ENCODE measurements at places on chromosomes 11 and 22.

GRCh38 chr11:72569966-72570892 lies 104.0 kb downstream of the PDE2A start:
- DNase-seq: no peak

GRCh38 chr11:108961095-108961494 lies 296.2 kb downstream of the DDX10 start:
- no peak for DNase-seq

- DNase-seq: no peak
These were observed 4.8 kb upstream of the PRDM11 start for GRCh38 chr11:45141631-45142030.

DNA sequence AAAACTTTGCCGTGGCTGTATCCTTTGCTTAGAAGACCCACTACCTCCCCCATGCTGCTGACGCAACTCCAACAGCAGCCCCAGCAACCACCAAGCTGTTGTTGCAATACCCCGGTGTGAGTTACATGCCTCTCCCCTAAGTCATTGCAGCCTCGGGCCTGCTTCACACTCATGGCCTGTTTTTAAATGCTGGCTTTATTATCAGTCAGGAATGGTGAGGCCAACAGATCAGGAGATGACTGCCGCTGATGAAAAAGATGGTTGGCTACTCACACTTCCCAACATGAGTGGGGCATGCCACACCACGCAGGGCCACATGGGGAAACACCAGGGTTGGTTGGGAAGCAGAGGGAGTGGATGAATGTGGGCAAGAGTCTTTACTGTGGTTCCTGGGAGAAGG lies 171.5 kb upstream of the SYT13 start:
- DNase-seq: no peak

DNA sequence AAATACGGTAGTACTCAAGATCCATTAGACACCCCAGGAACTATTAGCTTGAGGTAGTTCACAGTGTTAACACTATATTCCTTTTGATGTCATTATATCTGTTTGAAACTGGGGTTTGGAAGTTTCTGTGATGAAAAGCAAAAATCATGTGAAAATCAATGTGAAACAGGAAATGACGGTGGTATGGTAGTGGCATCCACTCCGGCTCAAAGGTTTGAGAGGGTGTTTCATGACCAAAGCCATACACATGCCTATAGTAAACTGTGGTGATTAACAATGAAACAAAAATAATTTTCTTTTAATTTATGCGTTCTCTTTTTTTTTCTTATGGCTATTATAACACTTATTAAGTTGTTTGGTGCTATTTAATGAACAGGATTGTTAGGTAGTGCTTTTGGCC lies 10.9 kb downstream of the RAB38 start:
- DNase-seq: no peak

DNA sequence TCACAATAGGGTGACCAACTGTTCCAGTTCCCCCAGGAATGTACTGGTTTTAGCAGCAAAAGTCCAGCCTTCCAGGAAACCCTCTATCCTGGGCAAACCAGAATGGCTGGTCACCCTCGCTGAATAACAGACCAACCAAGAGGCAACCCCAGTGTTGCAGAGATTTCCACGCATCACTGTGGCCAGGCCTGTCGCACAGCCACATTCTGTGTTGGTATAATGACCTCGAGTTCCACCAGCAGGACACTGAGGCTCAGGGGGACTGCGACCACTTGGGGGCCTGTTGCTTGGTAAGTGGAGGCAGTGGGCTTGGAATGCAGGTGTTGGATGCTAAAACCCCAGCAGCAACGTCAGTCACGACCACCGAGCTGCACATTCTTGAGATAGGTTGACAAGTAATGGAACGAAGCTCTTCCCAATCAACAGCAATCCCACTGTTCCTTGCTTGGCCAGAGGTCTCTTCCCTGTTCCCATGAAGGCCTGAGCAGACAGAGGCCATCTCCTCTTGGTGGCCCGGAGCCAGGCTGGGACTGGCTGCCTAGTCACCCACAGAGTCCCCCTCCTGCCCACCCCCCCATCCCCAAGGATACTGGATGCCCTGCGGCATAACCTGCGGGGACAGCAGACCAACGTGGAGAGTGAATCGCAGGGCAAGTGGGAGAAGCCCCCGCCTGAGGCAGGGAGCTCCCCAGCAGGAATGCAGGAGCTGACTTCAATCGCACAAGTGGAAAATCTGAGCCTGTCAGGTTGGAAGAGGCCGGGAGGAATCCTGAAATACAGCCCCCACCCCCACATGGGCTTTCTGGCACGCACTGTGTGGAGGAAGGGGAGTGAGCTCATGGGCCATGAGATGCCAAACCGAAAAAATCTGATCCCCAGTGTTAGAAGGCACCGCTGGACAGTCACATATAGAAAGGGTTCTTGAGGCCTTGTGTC lies 43.4 kb upstream of the MN1 start:
- no peak for DNase-seq

DNA sequence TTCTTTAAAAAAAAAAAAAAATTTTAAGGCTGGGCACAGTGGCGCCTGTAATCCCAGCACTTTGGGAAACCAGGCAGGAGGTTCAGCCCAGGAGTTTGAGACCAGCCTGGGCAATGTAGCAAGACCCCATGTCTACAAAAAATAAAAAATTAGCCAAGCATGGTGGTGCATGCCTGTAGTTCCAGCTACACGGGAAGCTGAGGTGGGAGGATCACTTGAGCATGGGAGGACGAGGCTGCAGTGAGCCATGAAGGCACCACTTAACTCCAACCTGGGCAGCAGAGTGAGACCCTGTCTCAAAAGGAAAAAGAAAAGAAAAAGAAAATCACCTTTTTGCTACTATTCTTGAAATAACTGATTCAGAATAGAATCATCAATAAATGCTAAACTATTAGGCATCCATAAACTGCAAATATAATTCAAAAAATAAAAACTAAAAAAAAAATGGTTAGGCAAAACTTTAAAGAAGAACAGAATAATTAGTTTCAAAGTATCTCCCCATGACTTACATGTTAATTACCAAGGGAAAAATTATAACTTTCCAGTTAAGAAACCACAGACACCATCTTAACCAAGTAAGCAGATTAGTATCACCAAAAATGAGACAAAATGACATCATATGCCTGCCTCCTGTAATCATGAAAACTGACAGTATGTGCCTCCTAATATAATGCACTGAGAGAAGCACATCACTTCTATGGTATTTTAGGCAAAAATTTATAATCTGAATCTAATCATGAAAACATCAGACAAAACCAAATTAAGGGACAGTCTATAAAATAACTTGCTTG lies 63.6 kb downstream of the DENND5A start:
- DNase-seq: no peak

- DNase-seq: no peak
These were observed 171.4 kb upstream of the FAT3 start for GRCh38 chr11:92053216-92053615.

DNA sequence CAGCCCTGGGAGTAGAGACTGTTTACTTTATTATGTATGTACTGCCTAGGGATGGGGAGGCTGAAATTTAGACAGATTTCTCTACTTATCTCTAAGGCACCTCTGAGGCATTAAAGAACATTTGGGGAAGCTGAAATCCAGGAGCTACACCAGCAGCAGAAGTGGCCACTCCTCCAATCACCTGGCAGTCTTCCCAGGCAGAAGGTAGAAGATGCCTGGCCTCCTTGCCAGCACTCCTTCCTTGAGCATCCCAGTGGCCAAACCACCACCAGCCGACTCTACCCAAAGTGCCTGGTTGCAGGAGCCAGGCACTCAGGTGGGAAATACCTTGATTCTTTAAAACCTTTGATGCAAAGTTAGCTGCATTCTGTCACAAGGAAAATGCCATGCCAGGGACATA lies 1.9 kb upstream of the FAT3 start:
- no peak for DNase-seq

DNA sequence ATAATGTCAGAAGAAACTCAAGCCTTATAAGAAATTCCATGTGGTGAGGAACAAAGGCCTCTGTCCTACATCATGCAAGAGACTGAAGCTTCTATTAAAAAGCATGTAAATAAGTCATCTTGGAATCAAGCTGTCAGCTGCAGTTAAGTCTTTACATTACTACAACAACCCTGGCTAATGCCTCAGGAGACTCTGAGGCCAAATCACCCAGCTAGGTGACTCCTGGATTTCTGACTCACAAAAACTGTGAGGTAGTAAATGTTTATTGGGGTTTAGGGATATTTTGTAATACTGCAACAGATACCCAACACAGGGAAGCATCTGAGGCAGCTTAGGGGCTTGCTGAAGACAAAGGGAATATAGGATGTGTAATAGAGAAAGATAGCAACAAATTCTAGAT lies 89.6 kb downstream of the C11orf87 start:
- DNase-seq: no peak

GRCh38 chr11:65642014-65642671 lies 4.2 kb downstream of the SIPA1 start:
- no peak for DNase-seq

DNA sequence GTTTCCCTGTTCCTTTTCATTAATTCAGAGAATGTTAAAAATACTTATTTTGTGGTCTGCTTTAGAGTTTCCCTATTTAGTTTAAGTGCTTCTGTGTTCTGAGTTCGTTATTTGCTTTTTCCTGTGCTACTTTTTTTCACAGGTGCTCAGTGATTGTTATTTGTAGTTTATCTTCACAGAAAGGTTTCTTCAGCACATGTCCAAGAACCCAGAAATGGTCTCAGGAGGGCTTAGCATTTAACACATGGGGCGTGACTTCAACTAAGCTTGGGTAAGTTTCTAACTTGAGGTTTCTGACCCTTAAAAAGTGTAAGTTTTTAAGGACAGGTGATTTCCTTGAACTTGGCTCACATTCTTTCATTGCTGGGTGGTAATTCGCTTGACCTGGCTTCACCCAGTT lies 157.3 kb downstream of the AASDHPPT start:
- no peak for DNase-seq

DNA sequence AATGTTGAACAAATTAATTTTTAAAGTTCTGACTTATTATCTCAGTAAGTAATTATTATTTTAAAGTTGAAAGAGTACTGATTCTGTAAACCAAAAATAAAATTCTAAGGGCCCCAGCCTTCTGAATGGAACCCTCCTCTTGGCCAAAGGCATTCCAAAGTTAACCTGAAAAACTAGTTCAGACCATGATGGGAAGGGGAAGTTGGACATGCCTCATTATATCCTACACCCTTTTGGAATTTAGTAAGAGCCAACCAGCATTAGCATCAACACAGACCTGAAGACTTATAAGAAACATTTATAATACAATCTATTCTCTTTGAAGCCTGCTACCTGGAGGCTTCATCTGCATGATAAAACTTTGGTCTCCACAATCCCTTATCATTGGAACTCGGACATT lies 18.9 kb downstream of the LGR4 start:
- no peak for DNase-seq

DNA sequence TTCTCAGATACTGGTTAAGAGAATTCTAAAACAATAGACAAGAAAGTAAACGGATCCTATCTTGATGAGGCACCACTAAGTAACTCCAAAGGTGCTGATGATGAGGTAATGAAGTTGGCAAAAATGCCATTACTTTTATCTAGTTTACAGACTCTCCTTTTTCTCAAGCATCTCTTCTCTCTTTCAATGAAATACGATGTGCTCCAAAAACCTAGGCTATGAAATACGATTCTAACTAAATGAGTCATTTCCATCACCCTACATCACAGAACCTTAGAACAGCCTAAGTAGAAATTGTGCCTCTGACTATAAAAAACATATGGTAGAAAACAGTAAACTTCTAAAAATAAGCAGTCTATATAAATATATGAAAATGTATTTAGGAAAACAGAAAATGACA lies 58.9 kb upstream of the ARHGAP32 start:
- DNase-seq: no peak

DNA sequence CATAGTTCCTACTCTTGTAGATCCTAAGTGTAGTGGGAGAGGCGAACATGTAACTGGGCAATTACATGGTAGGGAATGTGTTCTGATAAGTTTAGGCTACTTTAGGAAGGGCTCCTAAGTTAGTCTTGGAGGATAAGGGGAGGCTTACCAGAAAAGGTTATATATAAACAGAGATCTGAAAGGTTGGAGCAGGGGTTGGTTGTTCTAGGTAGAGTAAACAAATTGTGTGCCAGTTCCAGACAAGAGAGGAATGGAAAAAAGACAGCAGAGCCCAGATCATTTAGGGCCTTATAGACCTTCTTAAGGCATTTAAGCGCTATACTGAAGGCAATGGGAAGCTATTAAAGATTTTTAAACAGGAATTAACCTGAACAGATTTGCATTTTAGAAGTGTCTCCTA lies 74.4 kb downstream of the TRIM44 start:
- DNase-seq: no peak

GRCh38 chr11:74072721-74073120 lies 63.8 kb upstream of the UCP3 start:
- DNase-seq: no peak

GRCh38 chr11:92595052-92595451 lies 370.4 kb downstream of the FAT3 start:
- DNase-seq: no peak

DNA sequence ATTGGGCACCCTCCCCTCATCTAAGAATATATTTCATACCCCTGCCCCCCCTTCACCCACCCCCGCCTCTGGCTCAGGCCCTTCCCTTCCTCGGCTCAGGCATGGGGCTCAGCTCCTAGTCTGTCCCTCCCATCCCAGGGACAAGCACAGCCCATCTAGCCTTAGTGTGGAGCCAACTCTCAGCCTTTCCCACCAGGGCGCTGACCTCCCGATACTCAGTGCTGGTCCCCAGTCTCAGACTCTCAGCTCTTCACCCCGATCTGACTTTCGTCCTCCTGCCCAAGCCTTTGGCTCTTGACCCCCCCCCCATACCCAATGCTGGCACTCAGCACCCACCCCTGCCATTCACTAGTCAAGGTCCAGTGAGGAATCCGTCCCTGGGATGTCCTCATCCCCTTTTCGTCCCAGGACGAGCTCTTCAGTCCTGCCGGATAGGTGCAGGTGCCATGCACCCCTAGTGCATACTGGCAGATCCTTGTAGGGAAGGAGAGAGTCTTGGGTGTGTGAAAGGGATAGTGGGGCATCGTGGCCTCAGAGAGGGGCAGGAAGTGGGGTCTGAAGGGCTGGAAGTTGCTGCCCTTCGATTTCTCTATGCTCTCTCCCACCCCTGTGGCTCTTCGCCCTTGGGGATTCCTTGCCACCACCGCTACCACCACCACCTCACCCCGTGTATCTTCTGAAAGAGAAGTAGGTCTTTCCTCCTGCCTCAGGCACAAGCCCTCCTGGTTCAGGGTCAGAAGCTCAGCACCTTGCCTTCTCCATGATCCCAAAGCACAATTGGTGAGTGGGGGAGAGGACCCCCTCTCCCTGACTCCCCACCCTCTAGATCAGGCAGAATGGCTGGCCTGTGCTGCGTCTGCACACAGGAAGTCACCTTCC lies 2.4 kb downstream of the TPBGL start:
- DNase-seq: peak; percentile 51

DNA sequence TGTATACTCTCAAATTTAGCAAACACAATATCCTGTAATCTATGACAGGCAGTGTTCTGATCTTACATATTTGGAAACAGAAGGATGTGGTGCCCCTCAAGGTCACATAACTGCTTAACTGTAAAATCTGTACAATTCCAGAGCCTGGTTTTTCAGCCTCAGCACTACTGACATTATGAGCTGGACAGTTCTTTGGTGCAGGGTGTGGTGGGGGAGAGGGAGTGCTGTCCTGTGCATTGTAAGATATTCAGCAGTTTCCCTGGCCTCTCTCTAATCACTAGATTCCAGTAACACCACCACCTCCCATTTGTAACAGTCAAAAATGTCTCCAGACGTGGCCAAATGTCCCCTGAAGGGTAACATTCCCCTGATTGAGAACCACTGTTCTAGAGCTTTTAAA lies 1.8 kb upstream of the OR5B21 start:
- no peak for DNase-seq

All from tibial artery (tissue), 4 donors.